Activated T-helper 17 cell treated with anti-CD3 and anti-CD28 coated beads, Interleukin-2, amount 50 U/mL, for 72 hours (primary cell): ENCODE measurements at places on chromosomes 5 and 9. TPM values are rescaled to one million over a fixed set of nuclear protein-coding genes. Genes with fewer than 3 reads are reported as not detected.

The SLC36A2 gene
- total RNA-seq = not detected

The MOB3B gene
- 0.24 TPM for total RNA-seq

DNA sequence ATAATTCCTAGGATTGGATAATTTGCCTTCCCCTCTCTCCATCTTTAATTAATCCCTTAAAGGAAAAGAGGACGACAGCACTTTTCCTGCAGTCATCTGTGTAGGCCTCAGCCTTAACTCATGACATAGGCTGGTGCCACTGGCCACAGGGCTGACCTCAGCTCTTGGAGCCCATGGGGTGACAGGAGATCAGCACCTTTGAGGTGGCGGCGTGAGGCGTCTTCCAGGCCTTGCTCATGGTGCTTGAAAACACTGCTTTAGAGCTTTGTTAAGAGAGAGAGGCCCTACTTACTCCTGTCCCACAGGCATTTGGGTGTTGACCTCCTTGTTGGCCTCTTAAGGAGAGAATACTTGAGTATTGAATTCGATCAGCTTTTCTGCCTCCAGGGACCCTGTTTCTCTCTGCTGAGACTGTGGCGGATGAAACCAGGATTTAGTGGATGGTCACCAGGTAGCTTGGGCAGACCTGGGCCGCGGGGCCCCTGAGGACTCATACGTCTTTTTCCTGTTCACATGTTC lies 23.4 kb downstream of the TENT4A start:
- peak; percentile 42 for ATAC-seq

GRCh38 chr9:92983984-92984589 lies 36.8 kb downstream of the FGD3 start:
- ATAC-seq = no peak

The NR5A1 gene
- not detected for total RNA-seq
